ENCODE measurements at places on chromosomes 1 and 21. TPM values are rescaled to one million over a fixed set of nuclear protein-coding genes. Genes with fewer than 3 reads are reported as not detected.

ACP6 gene
- total RNA-seq, result 8.0 TPM

FPGT gene
- total RNA-seq, result 13.6 TPM

ANGPTL7 gene
- not detected for total RNA-seq

PTGS2 gene
- total RNA-seq, result 37.9 TPM

CFAP298 gene
- total RNA-seq, result 53.3 TPM

DPT gene
- not detected for total RNA-seq

CFHR5 gene
- total RNA-seq, result not detected

CCDC27 gene
- total RNA-seq, result not detected

PTPRU gene
- 126 TPM for total RNA-seq

NBPF4 gene
- not detected for total RNA-seq

PTPN7 gene
- not detected for total RNA-seq

OLIG1 gene
- not detected for total RNA-seq

HES3 gene
- 0.78 TPM for total RNA-seq

SLX9 gene
- 37.9 TPM for total RNA-seq

TEX38 gene
- total RNA-seq, result not detected

SLAMF6 gene
- total RNA-seq, result not detected

DNASE2B gene
- not detected for total RNA-seq

HMGN1 gene
- 395 TPM for total RNA-seq

FASLG gene
- not detected for total RNA-seq

CFHR2 gene
- not detected for total RNA-seq

RXFP4 gene
- not detected for total RNA-seq

CA6 gene
- not detected for total RNA-seq

SPRR2E gene
- total RNA-seq, result 5.4 TPM

OR2L13 gene
- not detected for total RNA-seq

FCRL6 gene
- not detected for total RNA-seq
